ENCODE measurements at places on chromosomes 7 and 10. TPM values are rescaled to one million over a fixed set of nuclear protein-coding genes. Genes with fewer than 3 reads are reported as not detected.

The OR2A1 gene
- 0.14 TPM for polyA plus RNA-seq

The ZNF727 gene
- not detected for polyA plus RNA-seq

The MMP21 gene
- polyA plus RNA-seq = not detected

The INHBA gene
- 21.4 TPM for polyA plus RNA-seq

The TRIM74 gene
- polyA plus RNA-seq = 0.07 TPM

The SP8 gene
- polyA plus RNA-seq = 0.92 TPM

The CCL24 gene
- polyA plus RNA-seq = not detected

The ITIH2 gene
- not detected for polyA plus RNA-seq

The NCAPG2 gene
- 15.5 TPM for polyA plus RNA-seq

The EXOC6 gene
- polyA plus RNA-seq = 72.6 TPM

The PSMC2 gene
- 109 TPM for polyA plus RNA-seq

The NUDT13 gene
- polyA plus RNA-seq = 1.6 TPM

The UBE2D4 gene
- polyA plus RNA-seq = 27.1 TPM

The GIMAP6 gene
- 58.7 TPM for polyA plus RNA-seq

The GPR26 gene
- polyA plus RNA-seq = not detected

The RELN gene
- 0.22 TPM for polyA plus RNA-seq

The NPSR1 gene
- polyA plus RNA-seq = not detected

The ZNF3 gene
- 21.8 TPM for polyA plus RNA-seq

The CHAT gene
- not detected for polyA plus RNA-seq

The CALCR gene
- not detected for polyA plus RNA-seq

The CDNF gene
- 0.25 TPM for polyA plus RNA-seq

The CFAP69 gene
- 0.51 TPM for polyA plus RNA-seq

The VWDE gene
- polyA plus RNA-seq = 0.10 TPM

The SDK1 gene
- polyA plus RNA-seq = 1.6 TPM

The TEX36 gene
- not detected for polyA plus RNA-seq

The LIPJ gene
- polyA plus RNA-seq = not detected

The ETV1 gene
- polyA plus RNA-seq = 5.8 TPM

The GNGT1 gene
- not detected for polyA plus RNA-seq

The PKD2L1 gene
- not detected for polyA plus RNA-seq

The GUSB gene
- 98.8 TPM for polyA plus RNA-seq

The FBH1 gene
- 71.4 TPM for polyA plus RNA-seq

The CALN1 gene
- polyA plus RNA-seq = not detected

The OR9A4 gene
- polyA plus RNA-seq = not detected

The ZNF804B gene
- not detected for polyA plus RNA-seq

The HOXA7 gene
- 18.1 TPM for polyA plus RNA-seq

The SKIDA1 gene
- 0.21 TPM for polyA plus RNA-seq

The PNLIP gene
- not detected for polyA plus RNA-seq

The FGFBP3 gene
- 0.11 TPM for polyA plus RNA-seq

The METTL2B gene
- 14.2 TPM for polyA plus RNA-seq

The CLRN3 gene
- polyA plus RNA-seq = 0.07 TPM

The MTURN gene
- 3.9 TPM for polyA plus RNA-seq

The CHPF2 gene
- 95.3 TPM for polyA plus RNA-seq

The MSMB gene
- polyA plus RNA-seq = not detected

The RNF32 gene
- polyA plus RNA-seq = 0.14 TPM

The SYNPO2L gene
- not detected for polyA plus RNA-seq

The UCMA gene
- polyA plus RNA-seq = not detected

The CTNNA3 gene
- polyA plus RNA-seq = not detected

The PTF1A gene
- not detected for polyA plus RNA-seq

The ATP5F1C gene
- polyA plus RNA-seq = 204 TPM

The ARPC1A gene
- polyA plus RNA-seq = 171 TPM

The ARPC1B gene
- 732 TPM for polyA plus RNA-seq

The CDC14C gene
- not detected for polyA plus RNA-seq

The CARD11 gene
- 20.4 TPM for polyA plus RNA-seq

The CALHM2 gene
- polyA plus RNA-seq = 43.0 TPM

The PIP gene
- polyA plus RNA-seq = not detected

The ADRB1 gene
- 0.49 TPM for polyA plus RNA-seq

The OR2A12 gene
- polyA plus RNA-seq = not detected

All from endothelial cell of umbilical vein (primary cell).